ENCODE measurements at places on chromosomes 5 and 9.

DNA sequence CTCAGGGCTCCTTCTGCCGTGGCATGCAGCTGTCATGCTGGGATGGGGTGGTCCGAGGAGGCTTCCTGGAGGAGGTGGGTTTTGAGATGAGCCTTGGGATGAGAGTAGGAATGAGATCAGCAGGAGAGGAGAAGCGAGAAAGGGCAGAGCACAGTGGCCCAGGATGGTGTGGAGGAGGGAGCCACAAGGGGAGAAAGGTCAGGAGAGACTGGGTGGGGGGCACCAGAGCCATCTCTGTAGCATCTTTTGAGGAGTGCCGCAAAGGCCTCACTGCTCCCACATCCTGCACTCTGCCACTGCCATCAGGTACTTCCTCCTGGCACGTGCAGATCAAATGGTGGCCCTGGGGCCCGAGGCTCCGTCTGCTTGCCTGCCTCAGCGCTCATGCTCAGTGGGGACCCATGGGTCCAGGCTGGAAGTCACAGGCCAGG, 150.2 kb downstream of the MACROH2A1 start:
- no peak for DNase-seq

DNA sequence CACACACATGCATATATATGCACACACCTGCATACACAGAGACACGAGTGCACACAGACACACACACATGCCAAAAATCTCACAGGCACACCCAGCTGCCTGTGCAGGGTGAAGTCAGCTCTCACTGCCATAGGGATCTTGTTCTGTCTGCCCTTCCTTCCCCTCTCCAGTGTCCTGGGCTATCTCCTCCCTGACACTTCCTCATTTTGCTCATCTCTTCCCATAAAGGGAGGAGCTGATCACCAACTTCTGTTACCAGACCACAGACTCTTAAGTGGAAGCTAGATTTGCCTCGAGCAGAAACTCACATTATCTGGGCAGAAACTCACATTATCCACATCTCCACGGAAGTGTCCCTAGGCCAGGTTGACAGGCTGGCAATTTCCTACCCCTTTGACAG, 28.7 kb downstream of the LCP2 start:
- no peak for DNase-seq

- no peak for DNase-seq
Measured at GRCh38 chr5:107871023-107871422, 200.3 kb upstream of the EFNA5 start.

DNA sequence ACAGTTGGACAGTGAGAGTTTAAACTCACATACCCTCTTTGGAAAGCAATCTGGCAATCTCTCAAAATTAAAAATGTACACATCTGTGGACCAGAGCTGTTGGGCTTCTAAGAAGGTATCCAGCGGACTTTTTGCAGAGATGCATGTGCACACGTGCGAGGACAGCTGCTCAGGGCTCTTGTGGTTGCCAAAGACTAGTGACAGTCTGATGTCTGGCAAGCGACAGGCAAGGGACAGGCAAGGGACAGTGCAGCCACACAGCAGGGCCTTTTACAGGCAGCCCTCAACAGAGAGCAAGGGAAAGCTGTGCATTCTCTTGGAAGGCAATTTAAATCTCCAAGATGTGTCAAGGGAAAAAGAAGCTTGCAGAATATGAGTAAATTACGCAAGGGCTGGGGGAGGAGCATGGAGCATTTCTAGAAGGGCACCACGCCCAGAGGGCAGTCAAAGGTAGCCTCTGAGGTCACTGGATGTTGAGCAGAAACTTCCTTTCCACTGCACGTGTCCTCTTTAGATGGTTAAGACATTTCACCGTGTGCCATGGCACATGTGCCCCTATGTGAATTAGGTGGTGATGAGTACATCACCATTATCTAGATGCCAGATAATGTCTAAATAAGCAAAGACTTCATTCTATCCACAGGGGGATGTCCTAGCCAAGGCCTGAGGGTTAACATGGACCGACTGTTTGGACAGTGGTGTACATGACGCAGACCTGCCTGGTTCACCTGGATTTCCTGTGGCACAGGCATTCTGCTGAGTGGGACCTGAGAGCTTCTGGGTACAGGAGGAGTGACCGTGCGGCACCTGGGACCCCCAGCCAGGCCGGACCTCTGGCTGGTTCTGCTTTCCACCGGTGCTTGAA, 9.1 kb downstream of the GFPT2 start:
- no peak for DNase-seq

GRCh38 chr5:63247651-63248050, 669.0 kb downstream of the LRRC70 start:
- DNase-seq = no peak

GRCh38 chr9:116144038-116144437, 9.6 kb upstream of the PAPPA start:
- DNase-seq = no peak

GRCh38 chr9:87469793-87470465, 27.7 kb upstream of the DAPK1 start:
- DNase-seq = no peak
